ENCODE measurements at places on chromosomes 6 and 20.

DNA sequence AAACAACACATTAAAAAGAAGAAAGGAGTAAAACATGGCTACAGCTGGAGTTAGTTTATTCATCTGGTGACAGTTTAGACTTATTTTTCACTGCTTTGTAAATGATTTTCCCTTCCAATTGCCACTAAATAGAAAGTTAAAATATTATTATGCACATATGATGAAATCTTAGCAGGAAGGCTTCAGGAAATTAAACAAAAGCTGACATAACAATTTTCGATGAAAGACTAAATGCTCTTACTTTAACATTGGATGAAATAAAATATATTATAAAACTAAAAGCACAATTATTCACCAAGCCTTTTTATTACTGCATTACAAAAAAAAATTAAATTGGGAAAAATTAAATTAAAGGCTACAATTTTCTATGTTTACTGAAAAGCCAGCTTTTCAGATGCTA lies 158.0 kb downstream of the MMUT start:
- DNase-seq = no peak

GRCh38 chr6:81996414-81996813 lies 243.9 kb upstream of the TENT5A start:
- DNase-seq = no peak

- DNase-seq = no peak
Observed at GRCh38 chr20:58580474-58580835, 65.3 kb upstream of the APCDD1L start.

- DNase-seq = no peak
Observed at GRCh38 chr6:92719773-92720172, 699.6 kb downstream of the EPHA7 start.

GRCh38 chr6:43297644-43298564 lies at the start of gene SLC22A7:
Gene SLC22A7, plus strand, starts transcription at chr6:43298260. Its CDS starts 99 bp downstream, at chr6:43298359.
- DNase-seq = no peak

DNA sequence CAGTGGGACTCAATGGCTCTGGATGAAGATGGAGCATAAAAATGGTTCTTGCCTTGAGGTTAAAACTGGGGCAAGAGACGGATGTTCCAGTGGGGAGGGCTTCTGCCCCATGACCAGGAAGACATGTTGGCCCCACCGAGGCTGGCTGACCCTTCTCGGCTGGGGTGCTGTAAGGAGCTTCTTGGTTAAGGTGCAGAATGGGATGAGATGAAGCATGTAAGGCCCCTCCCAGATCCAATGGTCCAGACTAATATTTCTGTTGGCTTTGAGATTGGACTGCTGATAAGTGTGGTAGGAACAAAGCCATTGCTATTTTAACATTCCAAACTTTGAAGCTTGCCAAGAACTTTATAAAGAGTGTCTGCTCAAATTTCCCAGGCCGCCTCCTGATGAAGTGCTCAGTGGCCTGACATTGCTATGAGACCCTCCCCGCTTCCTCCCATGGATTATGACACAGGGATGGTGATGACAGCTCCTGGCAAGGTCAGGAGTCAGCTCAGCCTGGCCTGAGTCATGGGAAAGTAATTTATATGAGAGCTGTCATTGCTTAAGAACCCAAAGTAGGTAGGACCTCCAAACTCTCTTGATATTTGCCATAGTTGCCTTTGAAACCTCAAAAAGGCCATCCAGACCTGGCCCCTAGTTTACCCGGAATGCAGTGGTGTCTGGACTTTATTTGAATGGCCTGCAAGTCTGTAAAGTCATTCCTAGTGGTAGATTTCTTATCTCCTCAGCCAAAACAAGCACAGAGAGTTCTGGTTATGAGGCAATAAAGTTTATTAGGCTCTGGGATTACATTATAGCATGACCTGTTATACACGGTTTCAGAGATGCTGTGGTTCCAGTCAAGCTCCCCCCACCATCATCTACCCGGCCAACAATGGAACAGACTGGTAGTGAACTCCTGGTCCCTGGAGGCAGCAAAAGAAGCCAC lies 55.2 kb downstream of the TGM2 start:
- no peak for DNase-seq

GRCh38 chr20:44690781-44691423 lies 24.3 kb upstream of the CCN5 start:
- no peak for DNase-seq
